ENCODE measurements at places on chromosomes 1 and 21. TPM values are rescaled to one million over a fixed set of nuclear protein-coding genes. Genes with fewer than 3 reads are reported as not detected.

Gene CFAP74
- 0.47 TPM for total RNA-seq

Gene RBP7
- not detected for total RNA-seq

Gene SLC1A7
- not detected for total RNA-seq

Gene NPL
- 38.4 TPM for total RNA-seq

Gene UBXN11
- 5.0 TPM for total RNA-seq

Gene INSRR
- 0.31 TPM for total RNA-seq

Gene LRRC53
- total RNA-seq = not detected

Data from occipital lobe (tissue), 3 donors.